ENCODE measurements at places on chromosomes 7 and 10.

DNA sequence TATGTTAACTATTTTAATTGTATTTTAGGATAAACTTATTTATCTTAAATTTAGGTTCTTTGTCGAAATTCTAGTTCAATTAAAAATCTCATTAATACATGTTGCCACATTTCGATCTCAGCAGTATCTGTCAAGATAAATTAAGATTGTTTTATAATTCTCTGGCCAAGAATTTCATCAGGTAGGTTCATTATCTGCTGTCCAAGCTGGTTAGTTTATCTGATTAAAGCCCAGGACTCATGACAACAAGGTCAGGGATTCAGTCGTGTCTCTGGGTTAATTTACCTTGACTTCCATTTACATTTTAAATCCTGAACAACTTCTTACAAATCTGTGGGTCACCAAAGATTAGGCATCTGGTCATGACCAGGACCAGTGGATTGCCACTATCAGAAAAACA, 7.6 kb downstream of the STEAP4 start:
- DNase-seq = no peak

DNA sequence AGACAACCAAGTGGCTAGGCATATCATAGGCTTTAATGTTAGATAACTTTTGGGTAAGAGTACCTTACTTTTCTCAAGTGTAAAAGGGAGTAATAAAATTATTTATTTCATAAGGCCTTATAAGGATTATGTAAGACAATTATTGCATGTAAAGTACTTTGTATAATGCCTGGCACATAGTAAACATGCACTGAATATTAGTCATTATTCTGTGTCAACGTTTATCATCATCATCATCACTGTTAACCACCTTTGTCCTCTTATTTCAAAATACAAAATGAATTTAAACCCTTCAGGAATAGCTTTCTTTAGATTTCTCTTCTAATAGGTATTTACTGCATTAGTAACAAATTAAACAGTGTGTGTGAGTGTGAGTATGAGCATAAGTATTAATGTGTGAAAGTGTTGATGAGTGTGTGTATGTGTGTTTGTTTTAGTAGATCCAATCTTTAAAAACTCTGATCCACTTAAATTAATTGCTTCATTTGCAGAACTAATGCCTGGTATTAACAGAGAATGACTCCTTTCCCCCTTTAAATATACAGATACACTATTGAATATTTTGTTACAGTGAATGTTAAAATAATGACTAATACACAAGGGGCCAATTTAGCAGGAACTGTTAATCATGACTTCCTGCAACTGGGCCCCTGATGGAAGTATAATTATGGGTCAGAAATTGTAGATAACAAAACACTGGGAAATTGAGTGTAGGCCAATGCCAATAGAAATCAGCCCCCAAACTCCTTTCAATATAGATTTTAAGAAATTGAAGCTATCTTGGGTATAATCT, 213.3 kb upstream of the FZD8 start:
- DNase-seq = no peak

GRCh38 chr10:35885076-35885475, 243.0 kb upstream of the FZD8 start:
- DNase-seq = no peak

- DNase-seq = no peak
Measured at GRCh38 chr10:126375926-126376554, 12.2 kb downstream of the ADAM12 start.

- no peak for DNase-seq
Measured at GRCh38 chr7:50427518-50427917, 22.6 kb downstream of the FIGNL1 start.

DNA sequence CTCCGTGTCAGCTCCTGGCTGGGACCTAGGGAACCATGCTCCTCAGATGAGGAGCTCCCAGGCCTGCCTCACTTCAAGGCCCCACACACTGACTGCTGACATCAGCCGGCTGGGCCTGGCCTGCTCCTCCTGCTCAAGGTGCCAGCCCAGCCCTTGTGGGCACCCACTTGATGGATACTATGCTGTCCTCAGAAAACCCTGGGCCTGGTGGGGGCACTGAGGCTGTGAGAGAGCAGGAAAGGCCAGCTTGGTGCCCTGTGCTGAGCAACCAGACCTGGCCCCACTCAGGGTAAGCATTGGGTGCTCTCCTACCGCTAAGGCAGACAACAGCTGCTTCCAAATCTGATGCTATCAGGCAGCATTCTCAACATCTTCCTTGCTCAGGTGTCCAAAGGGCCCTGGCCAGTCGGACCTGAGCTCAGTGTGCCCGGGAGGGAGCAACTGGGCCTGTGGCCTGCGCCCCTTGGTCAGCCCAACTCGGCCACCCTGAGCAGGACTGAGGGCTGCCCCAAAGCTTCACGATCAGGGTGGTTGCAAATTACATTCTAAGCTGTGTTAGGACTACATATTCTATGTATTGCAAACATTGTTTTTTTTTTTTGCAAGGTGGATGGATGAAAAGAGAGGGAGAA, 21.9 kb upstream of the ANTXRL start:
- no peak for DNase-seq

- DNase-seq = no peak
Measured at GRCh38 chr10:94239696-94240095, 123.0 kb downstream of the NOC3L start.

DNA sequence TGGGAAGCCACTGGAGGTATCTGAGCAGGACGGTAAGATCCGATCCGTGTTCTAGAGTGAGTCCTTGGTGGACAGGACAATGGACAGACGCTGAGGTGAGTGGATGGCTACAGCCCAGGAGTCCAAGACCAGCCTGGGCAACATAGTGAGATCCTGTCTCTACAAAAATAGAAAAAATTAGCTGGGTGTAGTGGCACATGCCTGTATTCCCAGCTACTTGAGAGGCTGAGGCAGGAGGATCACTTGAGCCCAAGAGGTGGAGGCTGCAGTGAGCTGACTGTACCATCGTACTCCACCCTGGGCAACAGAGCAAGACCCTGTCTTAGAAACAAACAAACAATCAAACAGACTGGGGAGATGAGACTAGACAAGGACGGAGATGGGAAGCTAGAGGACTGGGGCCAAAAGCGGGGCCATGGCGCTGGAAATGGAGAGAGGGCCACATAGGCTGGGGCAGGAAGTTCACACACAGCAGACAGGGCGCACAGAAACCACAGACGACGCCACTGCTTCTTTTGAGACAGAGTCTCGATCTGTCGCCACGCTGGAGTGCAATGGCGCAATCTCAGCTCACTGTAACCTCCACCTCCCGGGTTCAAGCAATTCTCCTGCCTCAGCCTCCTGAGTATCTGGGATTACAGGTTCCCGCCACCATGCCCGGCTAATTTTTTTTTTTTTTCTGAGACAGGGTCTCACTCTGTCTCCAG, 24.7 kb downstream of the DAGLB start:
- no peak for DNase-seq

DNA sequence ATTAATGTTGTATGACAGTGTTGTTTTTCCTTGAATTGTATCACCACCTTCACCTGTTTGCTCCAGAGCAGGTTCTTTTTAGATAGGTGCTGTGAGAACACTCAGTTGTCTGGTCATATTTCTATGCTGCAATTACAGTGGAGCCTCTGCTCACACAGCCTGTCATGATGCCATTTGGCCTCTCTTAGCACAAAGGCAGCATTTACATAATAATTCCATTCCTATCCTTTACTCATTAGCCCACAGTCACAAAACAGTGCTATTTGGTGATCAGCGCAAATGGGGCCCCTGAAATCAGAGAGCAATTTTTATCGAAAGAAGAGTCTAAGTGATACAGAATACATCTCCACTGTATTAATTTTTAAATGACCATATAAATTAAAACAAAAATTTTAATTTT, 13.8 kb upstream of the DGKI start:
- no peak for DNase-seq

- no peak for DNase-seq
Measured at GRCh38 chr10:35511647-35512046, 93.5 kb upstream of the GJD4 start.

DNA sequence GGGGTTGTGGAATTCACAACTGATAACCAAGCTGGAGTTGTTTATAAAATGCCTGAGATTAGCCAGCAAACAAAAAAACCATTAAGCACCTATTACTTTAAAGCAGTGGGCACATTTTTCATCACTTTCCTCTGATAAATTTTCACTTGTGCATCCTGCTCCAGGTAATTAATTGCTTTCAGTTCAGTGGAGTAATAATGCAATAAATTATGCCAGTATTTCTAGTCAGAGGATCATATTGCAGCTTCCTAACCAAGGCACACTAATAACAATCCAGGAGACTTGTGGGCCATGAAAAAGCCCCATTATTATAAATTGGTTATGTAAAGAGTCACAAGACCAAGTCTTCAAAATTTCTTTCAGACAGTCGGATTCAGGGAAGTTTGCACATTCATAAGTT, 193.2 kb downstream of the LRMDA start:
- DNase-seq = no peak

DNA sequence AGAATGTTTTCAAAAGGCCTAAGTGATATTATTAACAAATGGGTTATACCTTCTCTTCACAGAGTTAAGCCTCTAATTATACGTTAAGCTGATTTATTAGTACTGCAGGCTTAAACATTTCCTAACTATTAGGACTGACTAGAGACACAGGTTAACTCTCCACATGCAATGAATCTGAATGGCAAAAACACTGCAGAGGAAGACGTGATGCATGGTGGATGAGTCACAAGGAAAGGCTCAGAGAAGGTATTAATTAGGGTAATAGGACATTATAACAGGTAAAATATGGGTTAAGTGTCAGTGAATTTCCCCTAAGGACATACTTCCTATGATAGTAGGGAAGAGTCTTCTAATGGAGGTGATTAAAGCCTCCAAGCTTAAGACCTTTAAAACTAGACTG, 24.7 kb upstream of the SEM1 start:
- DNase-seq = no peak

- DNase-seq = no peak
Measured at GRCh38 chr10:126402721-126403695, 14.7 kb upstream of the ADAM12 start.

All from fibroblast of skin of left biceps (primary cell).